T follicular helper cell (primary cell): ENCODE measurements at places on chromosomes 1 and 21.

DNA sequence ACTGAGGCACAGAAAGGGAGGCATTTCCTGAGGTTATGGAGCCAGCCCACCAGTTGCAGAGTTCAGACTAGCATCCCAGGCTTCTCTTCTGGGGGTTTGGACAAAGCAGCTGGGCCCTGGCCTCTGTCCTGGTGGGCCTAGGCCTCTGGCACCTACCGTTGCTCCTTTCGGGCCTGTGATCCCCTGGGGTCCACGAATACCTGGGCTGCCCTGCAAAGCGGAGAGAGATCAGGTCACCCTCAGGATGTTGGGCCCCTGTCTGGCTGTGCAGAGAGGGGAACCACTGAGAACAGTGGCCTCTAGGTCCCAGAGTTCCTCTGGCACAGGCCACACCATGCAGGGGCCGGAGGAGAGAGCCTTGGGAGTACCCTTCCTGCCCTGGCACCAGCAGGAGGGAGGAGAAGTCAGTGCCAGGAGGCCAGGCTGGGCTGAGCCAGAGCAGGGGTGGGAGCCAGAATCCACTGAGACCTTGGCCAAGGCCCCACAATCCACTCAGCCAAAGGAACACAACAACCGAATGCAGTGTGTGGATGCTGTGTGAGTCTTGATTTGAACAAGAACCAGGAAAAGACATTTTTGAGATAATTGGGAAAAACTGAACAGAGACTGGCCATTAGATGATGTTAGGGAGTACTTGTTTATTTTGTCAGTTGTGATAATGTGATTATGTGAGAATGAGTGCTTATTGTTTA, 8.9 kb downstream of the COL9A2 start:
- DNase-seq = no peak

DNA sequence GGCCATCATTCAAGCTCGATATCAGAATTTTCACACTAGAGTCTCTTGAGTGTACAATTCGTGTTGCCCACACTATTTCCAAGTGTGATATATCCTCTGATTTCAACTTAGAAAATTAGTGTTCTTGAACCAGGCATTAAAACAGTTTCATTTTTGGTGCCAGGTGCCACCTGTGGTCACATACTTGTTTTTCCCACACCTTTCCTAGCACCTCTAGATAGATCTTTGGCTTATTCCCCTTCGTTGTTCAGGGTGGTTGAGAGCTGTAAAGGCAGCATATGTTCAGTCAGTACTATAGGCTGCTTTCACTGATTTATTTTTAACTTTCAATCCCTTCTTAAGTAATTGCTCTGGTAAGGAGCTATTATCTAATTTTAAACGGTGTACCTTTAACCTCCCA, 131.1 kb downstream of the NEK7 start:
- DNase-seq = no peak

GRCh38 chr1:201518071-201518470, 11.1 kb upstream of the CSRP1 start:
- DNase-seq = no peak

- no peak for DNase-seq
Measured at GRCh38 chr1:212485913-212486618, 53.3 kb downstream of the NENF start.

DNA sequence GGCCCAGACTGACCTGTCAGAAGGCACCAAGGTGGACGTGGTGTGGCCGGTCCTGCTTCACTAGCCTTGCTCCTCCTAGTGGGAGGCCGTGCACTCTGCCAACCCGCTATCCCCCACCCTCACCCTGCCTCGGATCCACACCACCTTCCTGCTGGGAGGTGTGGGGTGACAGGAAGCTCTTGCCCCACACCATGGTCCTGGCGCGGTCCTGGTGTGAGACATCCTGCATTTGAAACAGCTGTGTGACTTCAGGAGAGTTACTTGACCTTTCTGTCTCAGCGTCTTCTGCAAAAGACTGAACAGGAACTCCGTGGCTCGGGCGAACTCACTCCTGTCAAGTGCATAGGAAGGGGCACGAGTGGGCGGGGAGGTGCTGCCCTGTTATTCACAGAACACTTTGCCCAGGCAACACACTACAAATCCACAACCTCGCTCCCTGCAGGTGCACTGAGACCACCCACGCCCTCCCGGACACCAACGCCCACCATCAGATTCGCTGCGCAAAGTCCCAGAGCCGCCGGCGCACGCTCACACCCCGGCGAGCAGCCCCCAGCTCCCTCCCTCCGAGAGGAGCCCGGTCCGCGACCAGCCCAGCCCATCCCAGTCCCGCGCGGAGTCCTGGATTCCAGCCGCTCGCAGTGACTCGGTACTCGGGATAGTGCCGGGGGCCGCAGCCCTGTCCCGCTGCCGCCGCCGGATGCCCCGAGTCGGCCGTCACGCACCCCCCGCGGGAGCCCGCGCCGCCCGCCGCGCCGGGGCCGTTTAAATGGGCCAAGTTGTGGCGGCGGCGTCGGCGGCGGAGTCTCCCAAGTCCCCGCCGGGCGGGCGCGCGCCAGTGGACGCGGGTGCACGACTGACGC, at the start of gene SAMD11:
TSS of gene SAMD11 (plus strand) at position 793 of the 860 bp plus-strand sequence. CDS start 509 bp downstream, outside the sequence.
- DNase-seq = peak; percentile 47
